ENCODE measurements at places on chromosomes 16 and 17.
A peak's percentile ranks its signal among the peaks of the same experiment; 100 is the strongest.

DNA sequence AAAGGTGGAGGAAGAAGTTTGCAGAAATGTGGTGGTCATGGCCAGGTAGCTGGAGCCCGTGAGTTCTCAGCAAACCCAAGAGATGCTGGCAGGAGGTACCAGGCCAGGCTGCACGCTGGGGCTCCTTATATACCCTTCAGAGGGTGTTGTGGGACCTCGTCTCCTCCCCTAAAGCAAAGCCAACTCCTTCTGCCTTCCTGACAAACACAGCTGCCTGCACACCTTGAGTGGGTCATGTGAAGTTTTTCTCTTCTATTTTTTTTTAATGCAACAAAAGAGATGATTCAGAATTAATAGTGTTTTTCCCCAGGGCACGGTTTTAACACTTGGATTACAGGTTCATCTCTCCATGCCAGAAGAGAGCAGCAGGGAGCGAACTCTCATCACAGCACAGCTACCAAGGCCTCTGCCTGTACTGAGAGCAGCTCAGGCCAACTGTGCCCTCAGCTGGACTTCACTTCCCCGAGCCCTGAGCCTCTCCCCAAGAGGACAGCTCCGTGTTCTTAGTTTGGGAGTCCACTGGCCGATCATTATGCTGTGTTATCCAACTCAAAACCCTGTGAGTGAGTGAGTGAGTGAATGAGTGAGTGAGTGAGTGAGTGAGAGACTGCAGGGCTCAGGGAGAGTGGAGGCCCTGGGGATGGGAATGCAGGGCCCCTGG, at the start of gene KRT15:
KRT15 (minus strand) TSS at position 102 of the 661 bp plus-strand sequence; CDS start at position 39, 63 bp downstream.
- no peaks in the 10 kb centered on the region for H3K27me3 ChIP-seq
- H3K4me1 ChIP-seq, result no peaks in the 10 kb centered on the region
- H3K36me3 ChIP-seq, result no peaks in the 10 kb centered on the region
- H3K4me3 ChIP-seq, result no peak within 1 kb of the TSS
- no peak for DNase-seq
- H3K27ac ChIP-seq, result no peak within 1 kb of the TSS

DNA sequence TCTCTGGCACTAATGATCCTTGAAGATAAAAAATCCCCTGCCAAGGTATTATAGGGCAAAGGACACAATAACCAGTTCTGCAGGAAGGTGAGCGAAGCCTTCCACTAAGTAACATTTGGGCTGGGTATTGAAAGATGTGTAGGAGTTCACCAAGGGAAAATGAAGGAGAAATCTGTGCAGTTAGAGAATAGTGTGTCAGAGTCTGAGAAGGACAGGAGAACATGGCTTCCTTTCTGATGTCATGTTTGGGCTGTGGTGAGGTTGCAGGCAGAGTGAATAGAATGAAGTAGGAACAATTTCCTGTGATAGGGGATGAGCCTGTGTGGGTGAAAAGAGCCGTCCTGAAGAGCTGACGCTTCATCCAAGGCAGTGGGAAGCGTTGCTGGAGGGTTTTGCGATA, 24.1 kb upstream of the CIITA start:
- H3K4me3 ChIP-seq, result no peak overlapping the region
- no peaks in the 10 kb centered on the region for H3K27me3 ChIP-seq
- H3K4me1 ChIP-seq, result no peaks in the 10 kb centered on the region
- H3K36me3 ChIP-seq, result no peaks in the 10 kb centered on the region
- no peak for DNase-seq
- no peak overlapping the region for H3K27ac ChIP-seq

- H3K27ac ChIP-seq, result no peak overlapping the region
- DNase-seq, result no peak
- H3K4me1 ChIP-seq, result no peaks in the 10 kb centered on the region
Observed at GRCh38 chr17:62967205-62967529, 1.1 kb downstream of the TANC2 start.

DNA sequence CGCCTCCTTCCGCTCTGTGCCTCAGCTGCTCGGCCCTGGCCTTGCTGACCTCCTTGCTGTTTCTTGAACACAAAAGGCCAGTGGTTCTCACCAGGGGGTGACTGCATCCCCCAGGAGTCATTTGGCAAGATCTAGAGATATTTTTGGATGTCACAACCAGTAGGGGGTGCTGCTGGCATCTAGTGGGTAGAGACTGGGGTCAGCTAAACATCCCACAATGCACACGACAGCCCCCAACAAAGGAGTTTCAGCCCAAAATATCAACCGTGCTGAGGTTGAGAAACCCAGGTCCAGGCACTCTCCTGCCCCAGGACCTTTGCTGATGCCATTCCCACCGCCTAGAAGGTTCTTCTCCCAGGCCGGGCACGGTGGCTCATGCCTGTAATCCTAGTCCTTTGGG, 39.7 kb downstream of the ABCC6 start:
- no peak for DNase-seq
- H3K27ac ChIP-seq, result no peak overlapping the region
- no peak overlapping the region for H3K4me3 ChIP-seq

DNA sequence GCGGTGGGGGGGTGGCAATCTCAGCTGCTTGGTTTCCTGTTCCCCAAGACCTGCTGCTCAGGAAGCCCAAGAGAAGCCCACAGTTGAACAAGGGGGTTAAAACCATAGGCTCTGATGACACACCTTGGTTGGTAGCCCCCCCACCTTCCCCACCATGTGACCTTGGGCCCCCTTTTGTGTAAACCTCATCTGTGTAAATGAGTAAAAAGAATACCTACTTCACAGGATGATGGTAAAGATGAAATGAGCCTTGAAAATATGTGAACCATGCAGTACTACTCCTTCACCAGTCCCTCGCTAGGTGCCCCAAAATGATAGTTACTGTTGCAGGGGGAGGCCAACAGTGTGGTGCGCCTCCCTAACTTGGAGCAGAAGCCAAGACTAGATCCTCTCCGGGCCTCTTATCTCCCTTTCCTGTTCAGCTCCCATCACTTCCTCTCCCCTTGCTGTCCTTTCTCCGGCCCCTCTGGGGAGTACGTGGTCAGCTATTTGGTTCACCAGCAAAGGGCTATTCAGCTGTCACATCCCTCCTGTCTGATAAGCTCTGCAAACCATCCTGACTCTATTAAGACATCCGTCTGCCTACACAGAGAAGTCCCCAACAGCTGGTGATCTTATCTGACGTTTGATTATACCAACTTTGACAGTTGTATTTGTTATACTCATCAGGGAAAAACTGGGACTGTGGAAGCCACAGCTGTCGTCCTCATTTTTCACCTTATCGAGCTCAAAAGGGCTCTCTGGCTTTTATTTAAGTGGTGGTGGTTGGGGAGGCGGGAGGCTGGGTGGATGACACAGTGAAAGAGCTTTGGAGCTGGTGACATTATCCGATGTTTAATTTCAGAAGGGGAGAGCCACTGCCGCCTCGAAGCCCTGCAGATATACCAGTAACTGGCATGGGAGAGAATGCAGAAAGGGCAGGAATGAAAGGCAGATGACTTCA, 19.9 kb downstream of the DCAKD start:
- H3K36me3 ChIP-seq, result peaks cover 65% of the 10 kb centered on the region
- no peaks in the 10 kb centered on the region for H3K27me3 ChIP-seq
- H3K4me3 ChIP-seq, result no peak overlapping the region
- no peak for DNase-seq
- H3K27ac ChIP-seq, result no peak overlapping the region
- no peaks in the 10 kb centered on the region for H3K4me1 ChIP-seq

DNA sequence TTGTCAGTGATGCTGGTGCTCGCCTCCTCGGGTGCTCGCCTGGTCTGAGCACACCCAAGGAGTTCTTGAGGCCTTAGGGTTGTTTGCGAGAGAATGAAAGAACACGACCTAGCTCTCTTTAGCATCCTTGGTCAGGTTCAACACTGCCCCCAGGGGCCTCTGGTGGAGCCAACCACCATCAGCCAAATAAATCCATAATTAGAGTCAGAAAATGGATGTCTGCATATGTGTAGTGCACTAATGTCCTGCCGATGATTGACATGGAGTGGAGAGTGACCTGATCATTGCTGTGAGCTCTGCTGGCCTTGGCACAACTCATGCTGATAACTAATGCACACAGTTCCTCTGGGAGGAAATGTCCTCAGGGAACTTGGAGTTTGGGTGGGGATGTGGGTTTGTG, 8.2 kb upstream of the STH start:
- no peak for DNase-seq
- H3K36me3 ChIP-seq, result no peaks in the 10 kb centered on the region
- H3K27ac ChIP-seq, result no peak overlapping the region
- H3K4me3 ChIP-seq, result no peak overlapping the region

DNA sequence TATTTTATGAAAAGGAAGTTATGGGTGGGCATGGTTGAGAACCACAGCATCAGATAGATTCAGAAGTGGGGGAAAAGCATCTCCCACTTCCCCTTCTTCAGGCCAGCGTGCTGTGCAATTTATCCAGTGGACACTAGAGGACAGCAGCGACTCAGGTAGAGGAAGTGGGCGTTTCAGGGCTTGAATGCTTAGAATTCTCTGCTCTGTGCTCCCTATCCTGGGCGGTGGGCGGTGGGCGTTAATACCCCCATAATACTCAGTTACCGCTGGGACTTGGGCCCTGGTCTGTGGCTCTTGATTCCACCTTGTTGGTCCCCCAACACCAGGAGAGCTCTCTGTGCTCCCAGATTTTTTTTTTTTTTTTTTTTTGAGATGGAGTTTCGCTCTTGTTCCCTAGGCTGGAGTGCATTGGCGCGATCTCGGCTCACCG, 3.7 kb upstream of the LYZL6 start:
- H3K27ac ChIP-seq, result no peak overlapping the region
- H3K36me3 ChIP-seq, result no peaks in the 10 kb centered on the region
- DNase-seq, result no peak
- H3K4me1 ChIP-seq, result no peaks in the 10 kb centered on the region
- H3K27me3 ChIP-seq, result no peaks in the 10 kb centered on the region
- peak overlapping the region; percentile 42 for H3K4me3 ChIP-seq

GRCh38 chr17:2888326-2888725, 92.1 kb downstream of the RAP1GAP2 start:
- no peak overlapping the region for H3K27ac ChIP-seq
- no peaks in the 10 kb centered on the region for H3K4me1 ChIP-seq
- no peaks in the 10 kb centered on the region for H3K36me3 ChIP-seq
- H3K4me3 ChIP-seq, result no peak overlapping the region

DNA sequence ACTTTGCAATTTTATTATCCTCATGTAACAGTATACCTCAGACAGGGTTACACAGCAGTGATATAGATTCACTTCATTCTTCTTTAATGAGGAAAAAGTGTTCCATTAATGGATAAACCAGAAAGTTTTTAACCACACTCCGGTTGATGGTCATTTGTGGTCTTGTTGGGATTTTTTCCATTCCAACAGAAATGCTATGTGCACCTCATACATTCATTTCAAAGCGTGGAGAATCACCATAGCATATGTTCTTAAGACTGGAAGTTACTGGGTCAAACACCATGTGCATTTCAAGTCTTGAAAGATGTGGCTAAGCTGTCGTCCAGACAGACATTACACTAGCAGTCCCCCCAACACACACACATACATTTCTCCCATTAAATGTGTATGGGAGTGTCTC, 245.8 kb upstream of the CDH5 start:
- no peak for DNase-seq
- H3K4me3 ChIP-seq, result no peak overlapping the region
- H3K27ac ChIP-seq, result no peak overlapping the region
- no peaks in the 10 kb centered on the region for H3K4me1 ChIP-seq

GRCh38 chr17:70878879-70879278, 709.5 kb downstream of the KCNJ2 start:
- H3K27me3 ChIP-seq, result no peaks in the 10 kb centered on the region
- no peak overlapping the region for H3K4me3 ChIP-seq
- no peak for DNase-seq
- H3K27ac ChIP-seq, result no peak overlapping the region
- no peaks in the 10 kb centered on the region for H3K4me1 ChIP-seq

DNA sequence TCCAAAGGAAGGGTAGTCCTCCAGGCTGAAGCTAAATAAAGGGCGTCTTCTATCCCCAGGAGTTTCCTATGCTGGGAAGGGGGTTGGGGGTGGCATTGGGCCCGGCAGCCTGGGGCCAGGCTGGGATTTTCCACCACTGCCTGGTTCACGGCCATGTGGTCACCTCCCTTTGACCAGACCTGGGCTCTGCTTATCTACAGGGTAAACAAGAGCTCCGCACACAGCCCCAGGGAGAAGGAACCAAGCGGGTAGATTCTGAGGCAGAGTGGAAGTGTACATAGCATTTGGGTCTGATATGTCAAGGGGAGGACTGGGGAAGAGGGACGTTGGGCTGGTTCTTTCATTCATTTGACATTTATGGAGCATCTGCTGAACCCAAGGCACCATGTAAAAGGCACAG, 27.2 kb upstream of the TMEM220 start:
- no peaks in the 10 kb centered on the region for H3K27me3 ChIP-seq
- H3K4me1 ChIP-seq, result no peaks in the 10 kb centered on the region
- H3K27ac ChIP-seq, result no peak overlapping the region
- no peak for DNase-seq
- no peak overlapping the region for H3K4me3 ChIP-seq

GRCh38 chr16:5791011-5791657, 693.5 kb upstream of the EEF2KMT start:
- no peak for DNase-seq
- H3K27me3 ChIP-seq, result no peaks in the 10 kb centered on the region
- H3K36me3 ChIP-seq, result no peaks in the 10 kb centered on the region
- H3K4me3 ChIP-seq, result no peak overlapping the region

GRCh38 chr17:56206351-56206750, 53.1 kb downstream of the ANKFN1 start:
- no peak overlapping the region for H3K27ac ChIP-seq
- DNase-seq, result no peak
- no peaks in the 10 kb centered on the region for H3K4me1 ChIP-seq
- H3K27me3 ChIP-seq, result no peaks in the 10 kb centered on the region
- H3K4me3 ChIP-seq, result no peak overlapping the region

DNA sequence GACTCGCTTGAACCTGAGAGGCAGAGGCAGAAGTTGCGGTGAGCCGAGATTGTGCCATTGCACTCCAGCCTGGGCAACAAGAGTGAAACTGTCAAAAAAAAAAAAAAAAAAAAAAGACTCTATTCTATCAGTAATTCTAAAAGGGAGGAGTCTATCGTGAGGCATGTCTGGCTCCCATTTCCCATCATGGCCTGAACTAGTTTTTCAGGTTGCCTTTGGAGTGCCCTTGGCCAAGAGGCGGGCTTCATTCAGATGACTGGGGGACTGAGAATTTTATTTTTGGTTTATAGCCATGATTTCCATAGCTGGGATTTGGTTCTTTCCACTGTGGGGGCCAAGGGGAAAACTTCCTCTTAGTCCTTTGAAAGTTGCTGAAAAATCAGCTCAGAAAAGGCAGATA, 3.5 kb upstream of the SNX29 start:
- peaks cover 8% of the 10 kb centered on the region for H3K4me1 ChIP-seq
- no peaks in the 10 kb centered on the region for H3K27me3 ChIP-seq
- H3K36me3 ChIP-seq, result peaks cover 5% of the 10 kb centered on the region
- no peak overlapping the region for H3K4me3 ChIP-seq
- no peak for DNase-seq

DNA sequence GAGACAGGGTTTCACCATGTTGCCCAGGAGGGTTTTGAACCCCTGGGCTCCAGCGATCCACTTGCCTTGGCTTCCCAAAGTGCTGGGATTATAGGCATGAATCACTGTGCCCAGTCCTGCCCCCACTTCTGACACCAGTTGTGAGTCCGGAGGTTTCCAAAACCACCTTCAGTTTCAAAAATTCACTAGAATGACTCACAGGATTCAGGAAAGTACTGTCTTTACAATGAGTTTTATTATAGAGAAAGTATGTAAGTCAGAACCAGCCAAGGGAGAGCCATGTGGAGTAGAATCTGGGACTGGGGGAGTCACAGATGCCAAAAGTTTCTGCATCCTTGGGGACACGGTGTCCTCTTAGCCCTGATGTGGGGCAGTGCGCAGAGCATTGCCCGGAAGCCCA, 55.1 kb downstream of the PLD6 start:
- H3K27me3 ChIP-seq, result no peaks in the 10 kb centered on the region
- H3K4me3 ChIP-seq, result no peak overlapping the region
- peaks cover 15% of the 10 kb centered on the region for H3K4me1 ChIP-seq
- H3K36me3 ChIP-seq, result peaks cover 75% of the 10 kb centered on the region
- peak overlapping the region; percentile 91 for H3K27ac ChIP-seq

GRCh38 chr16:48481772-48482171, 96.6 kb upstream of the SIAH1 start:
- H3K27me3 ChIP-seq, result no peaks in the 10 kb centered on the region
- no peak overlapping the region for H3K27ac ChIP-seq
- DNase-seq, result no peak
- no peaks in the 10 kb centered on the region for H3K36me3 ChIP-seq
